ENCODE measurements at places on chromosomes 1 and 21.

- peak; percentile 86 for DNase-seq
Observed at GRCh38 chr1:42682739-42683531, 717 bp downstream of the YBX1 start.

DNA sequence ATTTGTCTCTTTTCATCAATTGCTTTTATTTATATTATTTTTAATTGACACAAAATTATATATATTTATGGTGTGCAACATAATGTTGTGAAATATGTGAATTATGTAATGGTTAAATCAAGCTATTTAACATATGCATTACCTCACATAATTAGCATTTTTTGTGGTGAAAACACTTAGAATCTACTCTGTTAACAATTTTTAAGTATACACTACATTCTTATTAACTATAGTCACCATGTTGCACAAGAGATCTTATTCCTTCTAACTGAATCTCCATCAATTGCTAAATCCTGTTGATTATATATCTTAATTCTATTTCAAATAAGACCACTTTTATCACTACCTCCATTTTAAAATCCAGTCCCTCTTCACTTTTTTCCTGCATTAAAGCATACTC, 42.5 kb downstream of the PLPPR5 start:
- DNase-seq = no peak

- DNase-seq = no peak
Observed at GRCh38 chr1:119550381-119550780, 43.4 kb downstream of the HSD3B1 start.

GRCh38 chr1:60228041-60228491, 154.5 kb upstream of the C1orf87 start:
- DNase-seq = no peak

DNA sequence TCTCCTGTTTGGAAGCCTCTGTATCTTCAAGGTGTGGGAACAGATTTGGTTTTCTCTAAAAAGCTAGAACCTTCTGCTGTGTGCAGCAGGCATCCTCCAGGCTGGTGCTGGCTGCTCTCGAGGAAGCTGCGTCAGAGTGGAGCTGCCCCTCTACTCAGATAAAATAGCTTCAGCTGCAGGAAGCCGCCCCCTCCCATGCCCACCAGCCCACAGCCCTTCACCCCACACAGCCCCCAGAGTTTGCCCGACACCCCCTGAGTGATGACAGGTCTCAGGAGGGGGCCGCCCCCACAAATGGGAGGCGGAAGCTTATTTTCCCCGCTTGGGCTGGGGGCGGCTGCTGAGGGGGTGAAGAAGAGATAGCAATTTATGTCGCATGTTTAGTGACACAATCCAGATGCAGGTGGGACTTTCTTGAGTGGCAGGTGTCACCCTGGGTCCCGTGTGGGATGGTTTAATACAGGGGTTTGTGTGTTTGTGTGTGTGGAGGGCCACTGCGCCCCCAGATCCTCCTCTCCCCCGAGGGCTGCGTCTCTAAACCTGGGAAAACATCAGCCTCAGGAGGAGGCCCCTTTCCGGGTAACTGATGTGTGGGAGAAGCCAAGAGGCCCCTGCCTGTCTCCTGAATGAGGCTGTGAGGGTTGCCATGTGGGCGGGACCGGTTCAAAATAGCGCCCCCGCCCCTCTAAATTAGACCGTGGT, 55.4 kb downstream of the STUM start:
- no peak for DNase-seq

GRCh38 chr21:41955516-41955915, 1.7 kb upstream of the C2CD2 start:
- no peak for DNase-seq

DNA sequence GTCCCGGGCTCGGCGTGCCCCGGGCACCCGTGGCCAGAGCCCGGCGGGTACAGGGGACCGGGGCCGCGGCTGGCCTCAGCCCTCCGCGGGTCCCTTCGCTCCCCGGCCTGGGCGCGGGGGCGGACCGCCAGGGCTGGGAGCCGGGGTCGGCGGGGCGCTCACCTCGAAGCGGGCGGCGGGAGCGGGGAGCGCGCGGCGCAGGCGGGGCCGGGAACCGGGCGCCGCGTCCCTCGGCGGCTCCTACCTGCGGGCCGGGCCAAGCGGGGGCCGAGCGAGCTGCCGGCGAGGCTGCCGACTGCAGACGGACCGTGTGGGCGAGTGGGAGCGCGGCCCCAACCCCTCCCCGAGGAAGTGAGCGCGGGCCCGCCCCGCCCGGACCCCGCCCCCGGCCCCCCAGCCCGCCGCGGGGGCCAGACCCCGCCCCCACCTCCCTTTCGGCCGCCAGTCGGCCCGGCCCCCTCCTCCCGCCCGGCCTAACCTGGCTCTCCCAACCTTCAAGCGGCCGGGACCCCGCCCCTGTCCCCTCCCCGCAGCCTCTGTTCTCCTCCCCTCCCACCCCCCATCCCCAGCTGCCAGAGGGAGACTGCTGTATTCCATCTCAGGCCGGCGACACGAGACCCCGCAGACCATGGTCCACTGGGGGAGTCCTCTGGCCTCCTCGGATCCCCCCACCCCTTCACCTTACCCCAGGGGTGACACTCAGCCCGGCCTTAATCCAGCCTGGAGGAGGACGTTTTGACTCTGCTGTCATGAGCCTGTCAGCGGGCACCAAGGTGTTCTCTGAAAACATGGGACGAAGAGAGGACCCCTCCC, at the start of gene FHL3:
Gene FHL3, minus strand, starts transcription at position 320 of the 813 bp plus-strand sequence. CDS start 6,102 bp downstream, outside the sequence.
- peak; percentile 54 for DNase-seq

GRCh38 chr1:222251847-222252246, 296.1 kb downstream of the HHIPL2 start:
- DNase-seq = no peak

GRCh38 chr21:45022736-45023135, 51.6 kb upstream of the ADARB1 start:
- DNase-seq = peak; percentile 4

- DNase-seq = peak; percentile 76
Observed at GRCh38 chr1:244970236-244970743, 105.9 kb upstream of the HNRNPU start.

DNA sequence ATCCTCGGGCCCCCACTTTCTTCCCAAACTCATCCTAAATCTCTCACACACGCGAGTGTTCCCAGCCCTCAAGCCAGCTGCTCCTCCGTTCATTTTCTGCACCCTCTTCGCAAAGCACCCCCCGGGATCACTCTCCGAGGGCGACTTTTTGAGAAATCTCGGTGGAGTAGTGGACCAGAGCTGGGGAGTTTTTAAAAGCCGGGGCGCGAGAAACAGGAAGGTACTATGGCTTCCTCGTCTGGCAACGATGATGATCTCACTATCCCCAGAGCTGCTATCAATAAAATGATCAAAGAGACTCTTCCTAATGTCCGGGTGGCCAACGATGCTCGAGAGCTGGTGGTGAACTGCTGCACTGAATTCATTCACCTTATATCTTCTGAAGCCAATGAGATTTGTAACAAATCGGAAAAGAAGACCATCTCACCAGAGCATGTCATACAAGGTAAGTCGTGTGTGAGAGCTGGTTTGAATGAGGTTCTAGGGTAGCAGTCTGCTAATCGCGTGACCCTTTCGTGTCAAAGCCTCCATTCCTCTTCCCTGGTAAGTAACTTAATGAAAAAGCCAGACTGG, 800 bp downstream of the DR1 start:
- DNase-seq = peak; percentile 29

DNA sequence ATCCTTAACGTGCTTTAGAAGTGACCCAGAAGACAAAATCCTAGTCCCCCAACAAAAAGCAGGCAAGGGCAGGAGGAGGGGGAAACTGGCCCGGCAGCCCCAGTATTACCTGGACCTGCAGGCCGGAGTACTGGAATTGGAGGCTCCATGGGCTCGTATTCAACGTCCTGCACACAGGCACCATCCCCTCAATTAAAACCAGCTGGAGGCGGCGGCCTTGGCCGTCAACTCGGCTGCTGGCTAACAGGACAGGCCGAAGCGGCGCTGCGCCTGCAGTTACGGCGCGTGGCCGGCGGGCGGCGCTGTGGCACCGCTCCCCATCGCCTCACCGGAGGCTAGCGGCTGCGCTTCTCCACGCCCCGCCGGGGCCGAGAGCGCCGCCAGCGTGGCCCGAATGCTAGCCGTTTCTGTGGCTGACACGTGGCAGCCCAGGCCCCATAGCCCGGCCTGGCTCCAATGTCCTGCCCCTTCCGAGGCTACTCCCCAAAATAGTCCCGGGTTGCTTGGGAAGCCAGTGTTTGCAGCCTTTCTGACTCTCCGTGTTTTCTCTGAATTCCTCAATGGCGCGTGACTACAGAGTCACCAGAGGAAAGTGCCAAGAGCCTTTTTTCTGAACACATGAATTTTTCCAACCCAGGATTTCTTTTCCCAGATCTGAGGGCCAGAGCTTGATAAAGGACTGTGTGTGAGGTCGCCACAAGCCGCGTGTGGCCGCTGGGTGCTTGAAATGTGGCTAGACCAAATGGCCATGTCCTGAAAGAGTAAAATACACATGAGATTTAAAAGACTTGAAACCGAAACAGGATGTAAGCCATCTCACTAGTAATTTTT, 82.5 kb downstream of the HHIPL2 start:
- peak; percentile 86 for DNase-seq

DNA sequence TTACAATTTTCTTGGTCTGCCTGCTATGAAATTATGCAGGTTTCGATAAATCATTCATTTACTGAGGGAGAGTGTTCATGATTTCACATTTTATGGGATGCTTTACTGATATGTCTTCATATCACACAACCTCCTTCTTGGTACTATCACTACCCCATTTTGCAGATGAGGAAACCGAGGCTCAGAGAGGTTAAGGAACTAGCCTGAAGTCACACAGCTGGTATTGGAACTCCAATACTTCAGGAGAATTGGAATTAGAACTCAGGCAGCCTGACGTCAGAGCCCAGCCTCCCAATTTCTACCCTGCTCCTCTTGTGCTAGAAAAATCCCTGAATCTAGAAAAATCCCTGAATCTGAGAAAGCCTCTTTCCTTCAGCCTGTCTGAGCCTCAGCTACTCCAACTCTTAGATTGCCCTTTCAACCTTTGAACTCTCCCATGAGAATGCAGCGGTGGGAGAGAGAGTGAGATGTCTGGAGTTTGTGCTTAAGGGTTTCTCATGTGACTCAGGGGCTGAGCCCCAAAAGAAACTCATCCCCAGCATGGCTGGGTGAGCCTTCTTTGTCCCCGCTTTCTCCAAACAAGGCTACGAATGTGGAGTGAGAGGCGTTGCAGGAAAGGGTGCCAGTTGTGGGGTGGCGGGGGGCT, 50.8 kb upstream of the IFNLR1 start:
- DNase-seq = no peak

- DNase-seq = no peak
Observed at GRCh38 chr1:18111605-18112297, 4.2 kb downstream of the IGSF21 start.

DNA sequence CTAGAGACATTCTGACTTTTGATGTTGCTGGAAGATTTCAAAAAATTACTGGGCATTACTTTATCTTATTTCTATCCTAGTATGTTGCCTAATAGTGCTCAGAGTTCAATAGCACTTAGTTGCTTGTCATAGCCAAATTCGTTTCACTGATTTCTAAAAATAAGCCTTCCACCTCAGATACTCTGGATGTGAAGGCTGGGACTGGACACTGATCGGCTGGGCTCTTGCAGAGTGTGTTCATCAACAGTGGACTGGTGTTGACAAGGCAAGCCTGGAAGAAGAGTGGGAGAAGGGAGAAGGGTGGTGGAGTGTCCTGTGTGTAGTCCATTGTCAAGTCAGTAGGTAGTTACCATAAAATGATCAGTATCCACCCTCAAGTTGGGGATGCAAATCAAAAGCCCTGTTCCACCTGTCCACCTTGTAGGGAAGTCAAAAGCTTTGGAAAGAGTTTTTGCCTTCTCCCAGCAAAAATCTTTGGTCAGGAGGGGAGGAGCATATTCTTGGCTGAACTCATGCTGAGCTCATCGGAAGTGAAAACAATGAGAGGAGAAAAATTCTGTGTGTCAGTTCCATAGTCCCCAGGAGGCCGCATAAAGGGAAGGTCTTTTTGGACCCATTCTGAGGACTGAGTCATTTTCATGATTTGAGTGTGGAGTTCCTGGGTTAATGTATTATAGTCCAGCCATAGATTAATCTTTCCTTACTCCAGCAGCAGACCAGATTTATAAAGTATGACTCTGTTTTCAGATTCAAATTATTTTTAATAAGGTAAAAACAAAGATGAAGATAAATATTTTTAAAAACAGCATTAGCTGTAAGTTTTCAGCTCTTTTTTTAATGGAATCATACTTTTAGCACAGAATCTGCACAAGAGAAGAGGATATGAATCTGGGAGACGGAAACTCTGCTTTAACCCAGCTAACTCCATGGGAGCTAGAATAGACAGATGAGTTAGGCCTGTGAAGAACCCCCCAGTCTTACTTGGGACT, 99.5 kb upstream of the BMP8A start:
- no peak for DNase-seq

DNA sequence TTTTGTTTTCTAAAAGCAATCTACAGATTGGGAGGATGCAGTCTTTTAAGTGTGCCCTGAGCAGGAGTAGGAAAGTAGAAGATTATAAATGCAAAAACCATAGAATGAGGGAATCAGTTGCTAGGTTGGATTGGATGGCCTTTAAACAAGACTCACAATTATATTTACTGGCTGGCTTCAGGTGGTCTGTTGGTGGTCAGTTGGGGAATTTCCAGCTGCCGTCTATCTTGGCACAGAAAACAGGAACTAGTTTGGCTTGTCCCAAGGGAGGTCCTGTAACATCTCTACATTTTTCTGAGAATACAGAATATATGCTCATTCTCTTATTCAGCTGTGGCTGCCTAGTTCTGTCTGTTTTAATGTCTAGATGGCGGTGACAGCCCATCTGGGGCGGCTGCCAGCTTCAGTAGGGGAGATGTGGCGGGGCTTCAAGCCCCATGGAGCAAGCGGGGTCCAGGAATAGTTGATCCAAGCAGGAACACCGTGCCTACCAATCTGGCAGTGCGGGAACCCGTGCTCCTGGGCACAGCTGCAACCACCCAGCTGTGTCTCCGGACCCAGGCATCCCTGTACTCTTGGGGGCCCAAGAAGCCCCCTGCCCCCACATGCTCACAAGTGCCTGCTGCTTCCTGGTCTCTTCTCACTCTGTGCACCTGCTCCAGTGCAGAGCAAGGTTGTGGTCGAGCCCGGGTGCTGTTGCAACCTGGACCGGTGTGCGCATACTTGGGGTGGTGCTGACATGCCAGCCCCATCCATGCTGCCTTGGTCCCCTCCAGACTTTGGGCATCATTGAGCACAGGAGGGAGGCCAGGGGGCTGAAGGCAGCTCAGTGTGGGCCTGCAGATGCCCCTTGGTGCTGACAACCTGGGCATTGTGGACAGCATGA, 1182.6 kb downstream of the AMY1C start:
- DNase-seq = no peak

DNA sequence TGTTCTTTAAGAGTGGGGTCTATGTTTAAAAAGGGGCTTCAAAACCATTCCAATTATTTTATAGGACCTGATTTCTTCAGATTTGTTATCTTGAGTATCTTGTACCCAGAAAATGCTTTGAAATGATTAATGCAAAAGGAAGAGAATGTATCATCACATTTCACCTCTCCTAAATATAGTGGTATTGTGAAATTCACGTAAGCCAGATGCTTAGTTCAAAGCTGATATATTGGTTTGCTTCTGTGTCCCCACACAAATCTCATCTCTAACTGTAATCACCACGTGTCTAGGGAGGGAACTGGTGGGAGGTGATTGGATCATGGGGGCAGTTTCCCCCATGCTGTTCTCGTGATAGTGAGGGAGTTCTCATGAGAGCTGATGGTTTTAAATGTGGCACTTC, 8.5 kb downstream of the SOAT1 start:
- DNase-seq = no peak

GRCh38 chr1:23979387-23979880, 693 bp downstream of the SRSF10 start:
- DNase-seq = no peak
